ENCODE measurements at places on chromosomes 6 and 20.

GRCh38 chr6:96876886-96877545 lies 20.7 kb downstream of the NDUFAF4 start:
- no peak for DNase-seq

GRCh38 chr6:20688710-20689500 lies 154.6 kb downstream of the CDKAL1 start:
- no peak for DNase-seq

DNA sequence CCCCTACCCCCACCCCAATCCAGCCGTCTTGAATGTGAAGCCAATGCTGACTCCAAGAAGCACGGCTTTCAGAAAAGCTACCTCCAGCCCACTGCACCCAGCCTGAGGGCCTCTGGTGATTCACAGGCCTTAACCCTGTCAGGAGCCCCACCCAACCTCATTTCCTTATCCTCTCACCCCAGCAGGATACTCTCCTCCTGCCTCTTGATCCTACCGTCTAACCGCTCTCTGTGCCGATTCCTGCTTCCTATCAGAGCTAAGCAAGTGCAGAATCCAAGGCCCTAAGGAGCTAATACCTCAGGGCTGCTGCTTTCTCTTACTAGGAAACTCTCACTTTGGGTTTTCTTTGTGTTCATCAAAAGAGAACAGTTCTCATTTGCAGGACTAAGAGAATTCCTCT lies 47.2 kb downstream of the TRERF1 start:
- DNase-seq: no peak

DNA sequence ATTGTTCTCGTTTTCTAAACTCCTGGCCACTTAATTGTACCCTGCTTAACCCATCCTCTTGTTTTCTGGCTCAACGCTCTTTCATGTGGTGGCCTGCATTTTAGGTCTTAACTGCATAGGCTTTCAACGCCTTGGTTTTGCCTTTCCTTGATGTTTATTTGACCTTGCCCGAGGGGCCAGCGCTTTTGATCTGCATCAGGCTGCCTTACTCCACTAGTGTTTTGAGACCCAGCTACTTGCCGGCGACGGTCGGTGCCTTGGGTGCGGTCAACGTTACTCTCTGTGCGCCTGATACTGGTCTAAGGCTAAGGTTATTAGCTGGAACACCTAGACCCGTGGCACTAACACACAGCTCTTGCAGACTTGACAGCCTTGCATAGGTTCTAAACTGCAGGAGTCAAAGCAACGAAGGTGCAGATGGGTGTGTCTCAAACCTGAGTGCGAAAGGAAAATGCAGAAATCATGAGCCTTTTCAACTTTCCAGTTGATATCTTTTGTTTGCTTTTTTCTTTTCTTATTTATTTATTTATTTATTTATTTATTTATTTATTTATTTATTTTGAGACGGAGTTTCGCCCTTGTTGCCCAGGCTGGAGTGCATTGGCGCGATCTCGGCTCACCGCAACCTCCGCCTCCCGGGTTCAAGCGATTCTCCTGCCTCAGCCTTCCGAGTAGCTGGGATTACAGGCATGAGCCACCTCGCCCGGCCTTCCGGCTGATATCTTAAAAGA lies 138.8 kb downstream of the HFE start:
- DNase-seq: no peak

DNA sequence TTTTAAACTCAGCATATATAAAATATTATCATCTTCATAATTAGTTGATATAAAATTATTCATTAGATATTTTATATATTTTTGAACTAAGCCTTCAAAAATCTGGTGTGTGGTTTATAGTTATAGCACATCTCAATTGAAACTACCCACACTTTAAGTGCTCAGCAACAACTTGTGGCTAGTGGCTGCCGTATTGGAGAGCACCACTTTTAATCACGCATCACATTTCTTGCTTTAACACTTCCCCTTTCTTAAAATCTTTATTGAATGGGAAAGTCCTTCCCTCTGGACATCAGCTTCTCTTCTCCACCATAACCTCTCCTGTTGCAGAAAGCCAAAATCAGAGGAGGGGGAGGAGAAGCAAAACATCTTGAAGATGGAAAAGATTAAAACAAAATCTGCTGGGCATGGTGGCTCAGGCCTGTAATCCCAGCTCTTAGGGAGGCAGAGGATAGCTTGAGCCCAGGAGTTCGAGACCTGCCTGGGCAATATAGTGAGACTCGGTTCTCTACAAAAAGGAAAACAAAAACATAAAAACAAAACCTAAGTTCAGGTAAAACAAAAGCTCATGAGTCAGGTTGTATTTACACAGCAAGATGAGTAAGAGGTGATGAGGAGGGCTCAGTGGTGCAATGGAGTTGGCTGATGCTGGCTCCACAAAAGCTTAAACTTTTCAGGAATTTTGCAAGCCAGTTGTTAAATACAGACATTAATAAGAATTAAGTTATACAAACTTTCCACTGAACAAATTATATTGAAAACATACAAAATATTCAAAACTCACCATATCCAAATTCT lies 237.0 kb upstream of the SUPT3H start:
- no peak for DNase-seq

DNA sequence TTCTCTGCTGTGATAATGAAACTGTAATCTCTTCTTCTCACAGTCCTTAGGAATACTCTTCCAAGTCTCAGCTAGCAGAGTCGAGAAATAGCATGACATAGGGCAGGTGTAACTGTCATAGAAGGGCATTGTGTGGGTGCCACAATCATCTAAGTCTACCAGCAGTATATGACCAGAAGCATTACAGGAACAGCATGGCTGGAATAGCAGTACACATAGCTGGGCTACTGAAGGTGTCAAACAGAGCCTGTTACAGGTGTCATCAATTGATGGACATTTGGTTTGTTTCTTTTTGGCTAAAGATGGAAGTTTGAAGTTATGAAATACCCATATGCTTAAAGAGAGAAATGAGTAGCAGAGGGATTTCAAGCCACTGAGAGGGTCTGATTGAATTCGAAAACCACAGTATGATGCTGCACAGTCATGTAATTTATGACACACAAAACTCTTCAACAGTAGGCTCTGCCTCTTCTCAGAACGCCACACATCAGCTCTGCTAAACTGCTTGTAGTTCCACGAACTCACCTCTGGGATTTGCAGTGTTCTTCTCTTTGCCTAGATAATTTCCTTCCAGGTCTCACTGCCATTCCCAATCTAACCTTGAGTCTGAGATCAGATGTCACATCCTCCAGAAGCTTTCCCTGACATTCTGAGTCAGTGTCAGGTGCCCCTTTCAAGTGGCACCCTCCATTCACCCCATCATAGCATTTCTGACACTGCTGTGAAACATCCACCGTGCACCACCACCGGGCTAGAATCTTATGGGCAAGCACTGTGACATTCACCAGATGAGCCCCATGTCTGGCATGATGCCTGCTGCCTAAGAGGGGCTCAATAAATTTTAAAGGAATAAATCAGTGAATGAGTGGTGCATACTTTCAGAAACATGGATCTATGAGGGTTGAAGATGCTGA lies 151.0 kb downstream of the ADAT2 start:
- no peak for DNase-seq
